Heart left ventricle (tissue), 16 donors: ENCODE measurements at places on chromosomes 11 and 22. TPM values are rescaled to one million over a fixed set of nuclear protein-coding genes. Genes with fewer than 3 reads are reported as not detected.

Gene MIAT
- 0.47 TPM for total RNA-seq

- no peak for DNase-seq
Measured at GRCh38 chr11:80388130-80388529, 947.3 kb upstream of the TENM4 start.

DNA sequence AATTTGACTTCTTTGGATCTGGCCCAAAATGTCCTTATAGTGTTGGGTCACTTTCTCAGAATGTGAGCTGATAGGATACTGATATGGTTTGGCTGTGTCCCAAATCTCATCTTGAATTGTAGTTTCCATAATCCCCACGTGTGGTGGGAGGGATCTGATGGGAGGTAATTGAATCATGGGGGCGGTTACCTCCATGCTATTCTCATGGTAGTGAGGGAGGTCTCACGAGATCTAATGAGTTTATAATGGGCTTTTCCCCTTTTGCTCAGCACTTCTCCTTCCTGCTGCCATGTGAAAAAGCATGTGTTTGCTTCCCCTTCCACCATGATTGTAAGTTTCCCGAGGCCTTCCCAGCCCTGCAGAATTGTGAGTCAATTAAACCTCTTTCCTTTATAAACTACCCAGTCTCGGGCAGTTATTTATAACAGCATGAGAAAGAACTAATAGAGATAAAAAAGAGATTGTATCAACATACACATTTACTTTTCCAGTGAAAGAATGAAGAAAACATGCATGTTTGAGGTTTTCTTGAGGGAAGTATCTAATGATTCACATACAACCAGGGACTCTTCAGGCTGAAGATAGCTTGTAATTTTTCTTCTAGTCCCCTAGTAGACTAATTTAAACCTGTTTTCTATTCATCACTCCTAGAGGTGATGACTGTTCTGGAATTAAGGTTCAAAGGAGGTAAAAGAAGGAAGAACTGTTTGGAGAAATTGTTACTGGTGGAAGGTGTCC, 17.3 kb upstream of the CSTF3 start:
- DNase-seq, result no peak

Gene TUB
- 18.9 TPM for total RNA-seq

GRCh38 chr11:2261436-2262230, 8.8 kb downstream of the ASCL2 start:
- no peak for DNase-seq

DNA sequence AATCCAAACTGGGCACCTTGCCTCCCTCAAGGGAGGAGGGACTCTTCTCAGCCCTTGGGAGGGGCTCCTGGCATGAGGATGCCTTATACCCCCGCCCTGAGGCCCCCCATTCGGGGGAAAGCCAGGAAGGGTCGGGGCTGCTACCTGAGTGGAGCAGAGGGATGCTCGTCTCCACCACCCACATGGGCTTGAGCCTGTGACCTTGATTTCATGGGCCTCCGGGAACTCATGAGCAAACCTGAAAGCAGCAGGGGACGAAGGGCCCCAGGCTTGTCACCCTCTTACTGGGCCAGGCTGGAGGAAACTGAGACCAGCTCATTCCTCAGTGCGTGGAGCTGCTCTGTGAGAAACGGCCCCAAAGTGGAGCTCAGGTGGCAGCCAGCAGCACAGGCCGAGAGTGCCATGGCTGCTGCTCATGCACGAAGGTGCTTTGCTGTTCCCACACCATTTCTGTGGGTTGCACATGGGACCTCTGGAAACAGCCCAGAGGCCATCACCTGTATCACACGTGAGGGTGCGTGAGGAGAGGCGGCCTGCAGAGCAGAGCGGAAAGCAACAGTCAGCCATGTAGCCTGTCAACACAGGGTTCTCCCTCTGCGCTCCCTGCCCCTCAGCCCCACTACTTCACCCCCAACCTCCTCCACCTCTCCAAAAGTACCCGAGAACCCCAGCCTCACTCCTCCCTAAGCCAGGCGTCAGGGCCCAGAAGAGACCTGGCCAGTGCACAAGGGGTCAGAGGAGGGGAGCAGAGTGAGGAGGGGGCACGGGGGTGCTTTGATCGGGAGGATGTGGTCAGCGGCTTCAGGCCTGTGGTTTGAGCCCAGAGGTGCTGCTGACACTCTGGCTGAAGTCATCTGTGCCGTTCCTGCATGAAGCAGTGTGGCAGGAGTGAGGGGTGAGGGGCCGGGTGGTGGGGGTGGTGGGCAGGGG, 14.1 kb upstream of the IL2RB start:
- no peak for DNase-seq

DNA sequence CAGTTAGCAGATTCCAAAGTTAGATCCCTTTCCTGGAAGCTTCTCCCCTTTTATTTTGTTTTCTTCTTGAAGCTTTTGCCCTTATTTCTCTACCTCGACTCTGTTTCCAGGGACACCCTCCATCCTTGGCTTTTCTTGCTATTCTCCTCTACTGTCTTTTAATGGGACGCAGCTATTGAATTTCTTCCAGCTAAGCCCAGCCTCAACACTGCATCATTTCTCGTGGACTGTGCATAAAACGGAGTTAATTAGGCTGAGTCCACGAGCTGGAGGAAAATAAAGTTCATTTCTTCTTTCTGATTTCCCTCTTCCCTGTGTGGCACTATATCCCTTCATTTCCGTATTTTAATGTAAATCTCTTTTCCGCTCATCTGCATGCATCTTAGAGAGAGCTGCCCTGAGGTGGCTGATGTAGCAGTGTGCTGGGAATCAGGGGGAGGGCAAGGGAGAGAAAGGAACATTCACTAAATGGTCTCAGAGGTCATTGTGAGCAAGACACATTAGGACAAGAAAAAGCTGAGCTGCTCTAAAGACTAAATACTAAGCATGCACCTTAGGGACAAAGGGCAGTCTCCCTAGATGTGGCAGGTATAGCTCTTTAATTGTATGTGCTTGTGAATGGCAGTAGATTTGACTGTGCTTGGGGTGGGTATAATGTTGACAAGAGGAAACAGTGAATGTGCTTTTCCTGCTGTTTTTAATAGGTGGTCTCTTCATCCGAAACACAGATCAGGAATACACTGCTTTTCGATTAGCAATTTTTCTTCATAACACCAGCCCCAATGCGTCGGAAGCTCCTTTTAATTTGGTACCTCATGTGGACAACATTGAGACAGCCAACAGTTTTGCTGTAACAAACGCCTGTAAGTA, 1.9 kb downstream of the GRIA4 start:
- DNase-seq, result no peak

Gene TMEM191C
- total RNA-seq, result 0.14 TPM

DNA sequence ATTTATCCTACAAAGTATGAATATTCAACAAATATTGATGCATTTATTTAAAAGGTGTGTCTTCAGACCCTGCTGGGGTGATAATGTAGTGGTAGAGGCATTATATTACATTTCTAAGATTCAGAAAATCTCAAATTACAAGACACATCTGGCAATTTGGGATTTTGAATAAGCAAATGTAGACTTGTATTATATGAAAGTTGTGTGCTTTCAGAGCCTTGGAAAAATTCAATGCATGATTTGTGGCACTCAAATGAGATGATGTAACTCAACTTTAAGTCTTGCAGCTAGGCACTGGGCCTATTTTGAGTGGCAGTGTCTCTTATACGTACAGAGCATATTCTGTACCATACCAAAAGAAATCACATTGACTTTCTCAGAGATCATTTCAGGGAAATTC, 214.4 kb downstream of the ETS1 start:
- DNase-seq, result no peak

- no peak for DNase-seq
Measured at GRCh38 chr11:86990031-86990430, 34.8 kb upstream of the FZD4 start.

DNA sequence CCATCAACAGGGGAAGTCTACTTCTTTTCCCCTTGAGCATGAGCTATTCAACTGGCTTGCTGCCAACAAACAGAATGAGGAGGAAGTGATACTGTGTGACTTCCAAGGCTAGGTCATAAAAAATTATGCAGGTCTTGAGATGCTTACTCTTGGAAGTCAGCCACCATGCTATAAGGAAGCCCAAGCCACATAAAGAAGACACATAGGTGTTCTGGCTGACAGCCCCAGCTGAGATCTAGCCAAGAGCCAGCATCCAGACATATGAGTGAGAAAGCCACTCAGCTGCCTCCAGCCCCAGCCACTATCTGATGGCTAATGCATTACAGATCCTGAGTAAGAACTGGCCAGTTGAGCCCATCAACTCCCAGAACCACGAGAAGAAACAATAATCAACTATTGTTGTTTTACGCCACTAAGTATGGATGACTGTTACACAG, 31.0 kb upstream of the PPP2R1B start:
- DNase-seq, result no peak

GRCh38 chr11:112174789-112175598, at the start of gene BCO2:
Gene BCO2, plus strand, starts transcription at chr11:112175512. Its CDS starts 90 bp downstream, at chr11:112175602.
- peak; percentile 78 for DNase-seq

DNA sequence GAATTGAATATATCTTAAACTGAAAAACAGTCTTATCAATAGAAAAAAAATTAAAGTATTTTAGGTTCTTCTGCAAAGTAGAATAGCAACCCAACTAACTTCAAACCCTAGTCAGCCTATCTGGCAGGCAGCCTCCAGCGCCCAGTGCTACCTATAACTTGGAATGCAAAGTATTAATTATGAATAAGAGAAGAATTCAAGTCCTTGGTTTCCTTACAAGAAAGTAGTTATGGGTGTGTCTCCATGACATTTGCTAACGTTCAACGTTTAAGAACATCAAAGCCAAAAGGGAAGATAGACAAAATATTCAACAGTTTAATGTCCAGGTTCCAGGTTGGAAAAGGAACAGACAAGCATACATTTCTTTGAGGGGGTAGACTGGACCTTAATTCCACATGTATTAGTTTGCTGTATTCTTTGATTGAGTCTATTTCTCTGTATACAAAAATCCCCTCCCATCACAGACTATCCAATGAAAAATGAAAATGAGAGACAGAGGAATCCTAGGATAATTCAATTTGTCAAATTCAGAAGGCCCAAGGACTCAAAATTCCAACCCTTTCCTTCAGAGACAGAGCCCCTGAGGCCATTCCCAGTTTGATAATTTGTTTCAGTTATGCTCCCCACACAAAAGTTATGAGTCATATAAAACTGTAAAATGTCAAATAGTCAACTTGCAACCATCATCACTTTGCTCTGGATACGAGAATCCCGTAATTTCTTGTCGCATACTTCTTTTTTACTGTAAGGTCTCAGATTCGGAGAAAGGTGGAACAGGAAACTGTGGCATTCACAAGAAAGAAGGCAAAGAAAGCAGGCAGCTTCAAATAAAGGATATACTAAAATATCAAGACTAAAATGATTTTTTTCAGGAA, 83.7 kb upstream of the CHRM4 start:
- no peak for DNase-seq

Gene SHANK3
- 11.3 TPM for total RNA-seq

Gene RGL4
- 0.21 TPM for total RNA-seq

GRCh38 chr11:62931499-62932278, 10.5 kb upstream of the CHRM1 start:
- DNase-seq, result no peak

DNA sequence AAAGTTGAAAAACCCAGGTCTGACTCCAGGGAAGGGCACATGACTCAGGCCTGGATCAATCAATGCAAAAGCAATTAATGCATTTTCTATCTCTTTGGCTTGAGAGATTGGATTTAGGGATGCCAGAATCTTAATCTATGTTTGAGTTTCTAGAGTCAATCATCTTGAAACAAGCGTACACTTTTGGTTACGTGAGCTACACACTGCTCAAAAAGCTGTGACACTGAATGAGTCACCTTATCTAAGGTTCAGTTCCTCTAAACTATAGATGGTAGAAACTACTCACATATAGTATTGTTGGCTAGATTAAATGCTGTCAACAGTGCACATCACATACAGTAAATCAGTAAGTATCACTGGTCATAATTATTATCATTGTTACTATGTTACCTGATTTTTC, 24.2 kb downstream of the MRE11 start:
- no peak for DNase-seq

- DNase-seq, result no peak
Measured at GRCh38 chr11:130608287-130608686, 159.8 kb downstream of the ADAMTS15 start.

Gene DBX1
- not detected for total RNA-seq

- peak; percentile 85 for DNase-seq
Measured at GRCh38 chr22:32534252-32535235, 59.9 kb downstream of the FBXO7 start.

- DNase-seq, result no peak
Measured at GRCh38 chr11:70314730-70315129, 44.2 kb downstream of the PPFIA1 start.

GRCh38 chr22:46909237-46910030, 147.0 kb downstream of the TBC1D22A start:
- DNase-seq, result no peak

Gene BAIAP2L2
- total RNA-seq, result 0.10 TPM

Gene SLC22A9
- total RNA-seq, result not detected

DNA sequence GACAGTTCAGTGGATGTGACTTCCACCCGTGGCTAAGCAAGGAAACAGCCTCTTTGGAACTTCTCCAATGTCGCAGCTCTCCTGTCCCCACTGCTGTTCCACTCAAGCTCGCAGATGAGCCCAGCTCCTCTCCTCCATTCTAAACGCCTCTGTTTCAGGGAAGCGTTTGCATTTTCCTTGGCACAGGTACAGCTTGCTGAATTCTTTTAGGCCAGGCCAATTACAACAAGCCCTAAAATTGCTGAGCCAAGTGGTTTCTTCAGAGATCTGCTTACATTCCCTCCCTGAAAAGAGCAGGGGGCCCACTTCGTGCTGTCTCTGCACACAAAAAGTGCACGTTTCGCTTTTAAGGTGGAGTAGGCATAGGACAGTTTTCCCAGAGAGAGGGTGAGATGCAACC, 91.5 kb upstream of the BLID start:
- peak; percentile 27 for DNase-seq

GRCh38 chr11:121559606-121560200, 106.9 kb upstream of the SORL1-AS1 start:
- no peak for DNase-seq

GRCh38 chr11:118226781-118227180, 2.0 kb upstream of the JAML start:
- no peak for DNase-seq

- DNase-seq, result no peak
Measured at GRCh38 chr11:110772863-110773262, 60.6 kb upstream of the ARHGAP20 start.

- DNase-seq, result no peak
Measured at GRCh38 chr22:42724062-42724461, 3.4 kb upstream of the A4GALT start.

Gene PRR33
- 2.4 TPM for total RNA-seq

DNA sequence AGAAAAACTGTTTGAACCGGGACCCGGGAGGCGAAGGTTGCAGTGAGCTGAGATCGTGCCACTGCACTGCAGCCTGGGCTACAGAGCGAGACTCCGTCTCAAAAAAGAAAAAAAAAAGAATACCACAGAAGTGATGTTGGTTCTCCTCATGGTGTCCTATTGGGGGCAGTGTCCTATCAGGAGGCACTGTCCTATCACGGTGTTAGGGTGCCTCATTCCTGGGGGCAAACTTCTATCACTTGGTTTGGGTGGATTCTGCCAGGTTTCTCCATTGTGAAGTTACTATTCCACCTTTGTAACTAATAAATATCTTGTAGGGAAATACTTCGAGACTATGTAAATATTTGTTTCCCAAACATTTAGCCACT, 19.6 kb downstream of the PRR14L start:
- no peak for DNase-seq
